ENCODE measurements at places on chromosomes 12 and 14.

DNA sequence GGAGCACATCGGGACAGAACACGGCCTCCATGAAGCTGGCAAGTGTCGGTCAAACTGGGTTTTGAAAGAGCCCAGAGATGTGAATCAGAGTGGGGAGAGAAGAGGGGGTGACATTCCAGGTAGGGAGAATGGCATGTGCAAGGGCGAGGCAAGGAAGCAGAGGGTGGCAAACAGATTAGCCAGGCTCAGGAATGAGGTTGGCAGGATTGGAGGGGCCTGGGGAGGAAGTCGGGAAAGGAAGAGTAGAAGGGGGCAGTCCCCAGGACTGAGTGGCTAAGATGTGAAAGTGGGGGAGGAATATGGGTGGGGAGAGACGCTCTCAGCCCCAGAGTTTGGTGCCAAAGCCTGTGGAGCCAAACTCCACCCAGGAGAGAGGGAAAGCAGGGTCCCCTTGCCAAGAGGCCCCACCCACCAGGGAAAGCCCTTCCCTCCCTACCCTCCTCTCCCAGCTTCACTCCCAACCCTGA is 5.5 kb upstream of the HDAC7 start:
- no peak for DNase-seq

- DNase-seq = no peak
Measured at GRCh38 chr12:19891936-19892591, 452.8 kb downstream of the AEBP2 start.

GRCh38 chr14:101713621-101714349 is 47.7 kb upstream of the PPP2R5C start:
- no peak for DNase-seq

GRCh38 chr12:20390846-20391245 is 22.5 kb downstream of the PDE3A start:
- no peak for DNase-seq

DNA sequence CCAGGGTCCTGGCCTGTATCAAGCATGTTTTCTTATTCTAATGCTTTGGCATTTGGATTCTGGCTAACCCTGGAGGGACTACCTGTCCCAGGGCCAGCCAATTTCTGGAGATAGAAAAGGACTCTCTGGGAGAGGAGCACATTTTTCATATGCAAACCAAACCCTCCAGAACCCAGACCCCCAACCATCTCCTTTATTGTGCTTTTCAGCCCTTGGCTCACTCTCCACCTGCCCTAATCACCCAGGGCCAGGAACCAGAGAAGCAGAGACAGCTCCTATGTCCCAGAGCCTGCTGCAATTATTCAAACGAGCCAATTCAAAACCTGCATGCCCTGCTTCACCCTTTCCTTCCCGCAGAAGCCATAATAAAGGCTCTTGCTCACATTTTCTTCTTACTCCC is 23.8 kb downstream of the HSPB8 start:
- DNase-seq = no peak

DNA sequence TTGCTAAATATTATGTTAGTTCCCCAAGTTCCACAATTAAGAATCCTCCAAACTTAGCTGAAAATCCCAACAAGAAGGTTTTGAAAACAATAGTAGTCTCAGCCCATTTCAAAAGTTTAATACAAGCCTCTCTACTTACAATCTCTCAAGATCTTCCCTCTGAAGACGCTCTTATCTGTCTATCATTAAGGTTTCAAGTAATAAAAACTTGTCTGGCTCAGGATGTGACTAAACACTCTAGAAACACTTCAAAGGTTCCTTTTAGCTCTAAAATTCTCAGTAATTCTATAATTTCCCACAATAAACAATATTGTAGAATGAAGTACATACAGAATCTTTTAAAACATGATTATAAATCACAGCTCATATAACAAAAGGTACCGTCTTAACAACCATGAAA is 16.3 kb downstream of the YAF2 start:
- DNase-seq = no peak

- DNase-seq = no peak
Measured at GRCh38 chr14:52061390-52061789, 7.5 kb downstream of the NID2 start.

DNA sequence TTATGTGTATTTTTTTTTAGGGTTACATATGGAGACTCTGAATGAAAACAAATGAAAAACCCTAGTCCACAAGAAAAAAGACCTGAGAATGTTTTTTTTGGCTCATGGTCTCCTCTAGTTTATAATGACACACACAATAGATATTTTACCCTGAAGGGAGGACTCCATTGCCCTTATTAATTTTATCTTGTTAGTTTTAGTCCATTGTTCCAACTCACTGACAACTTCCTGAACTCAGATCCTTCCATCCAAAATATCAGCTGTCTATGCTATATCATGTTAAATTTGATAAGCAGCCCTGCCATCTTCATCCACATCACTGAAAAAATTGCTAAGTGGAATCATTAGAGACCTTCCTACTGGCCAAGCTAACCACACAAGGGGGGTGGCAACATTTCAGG is 232.1 kb downstream of the MON2 start:
- no peak for DNase-seq

DNA sequence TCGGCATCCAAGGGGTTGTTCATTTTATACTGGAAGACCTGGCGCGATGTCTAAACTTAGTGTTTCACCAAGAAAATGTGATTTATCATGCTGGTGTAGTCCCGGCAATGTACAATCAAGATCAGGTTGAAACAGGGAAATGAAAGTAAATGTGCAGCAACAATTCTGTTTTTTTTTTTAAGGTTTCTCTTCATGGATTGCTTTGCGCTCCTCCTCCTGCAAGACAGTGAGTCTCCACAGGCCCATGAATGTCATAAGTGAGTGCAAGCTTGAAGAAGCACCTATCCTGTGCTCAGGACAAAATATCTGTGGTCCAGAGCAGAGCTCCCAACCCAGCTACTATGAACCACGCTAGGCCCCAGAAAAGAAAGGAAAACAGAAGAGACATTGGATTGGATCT is 143.4 kb downstream of the KCNK10 start:
- no peak for DNase-seq

DNA sequence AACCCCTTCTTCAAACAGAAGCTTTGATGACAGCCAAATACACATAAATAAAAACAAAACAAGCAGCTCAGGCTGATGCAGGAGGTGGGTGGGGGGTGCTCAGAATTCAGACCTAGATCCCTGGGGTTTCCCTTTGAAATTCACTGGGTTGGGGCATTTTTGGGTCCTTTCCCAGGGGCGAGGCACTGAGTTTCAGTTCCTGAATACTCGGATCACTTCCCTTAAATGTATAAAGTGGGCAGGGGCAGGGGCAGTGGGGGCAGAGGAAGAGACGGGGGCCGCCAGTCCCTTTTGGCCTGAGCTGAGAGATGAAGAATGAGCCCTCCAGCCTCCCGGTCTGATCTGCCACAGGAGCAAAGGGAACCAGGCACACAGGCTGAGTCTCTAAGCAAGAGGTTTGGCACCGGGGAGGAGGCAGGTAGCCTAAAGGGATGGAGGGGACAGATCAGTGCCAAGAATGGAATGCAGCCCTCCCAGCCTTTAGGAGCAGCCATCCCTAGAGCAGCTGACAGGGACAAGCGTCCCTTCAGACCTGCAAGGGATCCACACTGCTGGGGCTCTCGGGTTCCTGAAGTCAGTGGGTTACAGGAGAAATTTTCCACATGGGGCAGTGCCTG is 20.3 kb downstream of the KDM2B start:
- DNase-seq = no peak

DNA sequence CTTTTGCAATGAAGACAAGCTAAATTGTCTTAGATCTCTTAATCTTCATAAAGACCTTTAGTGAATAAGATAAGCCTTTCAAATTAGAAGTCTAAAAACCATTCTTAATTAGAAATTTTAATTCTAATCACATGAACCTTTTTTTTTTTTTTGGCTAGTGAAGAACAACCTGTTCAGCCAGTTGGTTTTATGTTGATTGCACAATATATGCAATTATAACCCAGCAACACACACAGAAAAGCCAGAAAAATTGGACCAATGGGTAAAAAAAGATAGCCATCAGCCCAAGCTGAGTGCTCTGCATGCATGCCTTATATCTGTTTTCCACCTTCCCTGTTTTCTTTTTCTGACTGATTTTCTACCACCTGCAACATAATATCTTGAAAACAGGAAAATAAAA is 252.2 kb downstream of the SYT10 start:
- no peak for DNase-seq

DNA sequence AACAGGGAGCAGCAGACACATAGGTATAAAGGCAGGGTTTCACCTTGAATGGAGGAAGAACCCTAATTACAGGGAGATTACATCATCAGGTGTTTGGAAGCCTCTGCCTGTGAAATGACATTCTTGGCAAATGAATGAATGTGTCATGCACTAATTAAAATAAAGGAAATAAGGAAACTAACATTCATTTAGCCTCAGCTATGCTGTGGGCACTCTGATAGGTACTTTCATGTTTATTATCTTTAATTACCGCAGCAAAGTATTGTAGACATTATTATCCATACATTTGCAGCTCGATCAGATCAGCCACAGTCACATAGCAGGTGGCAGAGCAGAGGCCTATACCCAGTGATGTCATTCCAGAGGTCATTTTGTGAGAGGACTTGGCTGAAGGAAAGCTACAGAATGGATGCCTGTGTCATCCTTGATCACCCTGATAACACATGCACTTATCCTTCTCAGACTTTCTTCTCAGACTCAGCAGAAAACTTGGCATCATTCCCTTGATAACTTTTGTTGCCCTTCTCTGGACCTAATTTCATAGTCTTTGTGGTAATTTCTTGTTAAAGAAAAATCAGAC is 18.4 kb downstream of the ZNF664 start:
- no peak for DNase-seq

- no peak for DNase-seq
Measured at GRCh38 chr12:128818065-128819022, 5.4 kb downstream of the SLC15A4 start.
